Osteoblast (primary cell): ENCODE measurements at places on chromosomes 11 and 22.

DNA sequence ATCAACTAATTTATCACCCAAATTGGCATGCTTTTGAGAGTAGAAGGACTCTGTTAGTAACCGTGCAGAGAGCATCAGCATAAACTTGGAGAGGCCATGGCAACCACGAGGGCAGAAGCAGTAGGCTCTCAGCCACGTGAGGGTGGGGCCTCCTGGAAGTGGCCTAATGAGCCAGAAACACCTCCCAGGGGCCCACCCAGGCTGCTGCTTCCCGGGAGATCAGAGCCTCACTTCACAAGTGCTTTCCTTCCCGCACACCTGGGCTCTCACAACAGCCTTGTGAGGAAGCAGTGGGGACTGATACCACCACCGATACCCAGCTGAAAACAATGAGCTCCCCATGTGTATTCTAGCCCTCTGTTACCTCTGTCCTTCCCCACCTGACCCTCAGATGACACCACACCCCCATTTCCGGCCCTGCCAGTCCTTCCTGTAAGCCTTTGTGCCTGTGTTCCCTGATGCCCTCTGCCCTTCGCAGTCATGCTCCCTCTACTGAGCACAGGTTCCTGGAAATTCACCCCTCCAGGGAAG lies 17.0 kb downstream of the TRIM29 start:
- peak; percentile 79 for DNase-seq

- DNase-seq = no peak
These were observed 42.9 kb downstream of the PC start for GRCh38 chr11:66915046-66915832.

DNA sequence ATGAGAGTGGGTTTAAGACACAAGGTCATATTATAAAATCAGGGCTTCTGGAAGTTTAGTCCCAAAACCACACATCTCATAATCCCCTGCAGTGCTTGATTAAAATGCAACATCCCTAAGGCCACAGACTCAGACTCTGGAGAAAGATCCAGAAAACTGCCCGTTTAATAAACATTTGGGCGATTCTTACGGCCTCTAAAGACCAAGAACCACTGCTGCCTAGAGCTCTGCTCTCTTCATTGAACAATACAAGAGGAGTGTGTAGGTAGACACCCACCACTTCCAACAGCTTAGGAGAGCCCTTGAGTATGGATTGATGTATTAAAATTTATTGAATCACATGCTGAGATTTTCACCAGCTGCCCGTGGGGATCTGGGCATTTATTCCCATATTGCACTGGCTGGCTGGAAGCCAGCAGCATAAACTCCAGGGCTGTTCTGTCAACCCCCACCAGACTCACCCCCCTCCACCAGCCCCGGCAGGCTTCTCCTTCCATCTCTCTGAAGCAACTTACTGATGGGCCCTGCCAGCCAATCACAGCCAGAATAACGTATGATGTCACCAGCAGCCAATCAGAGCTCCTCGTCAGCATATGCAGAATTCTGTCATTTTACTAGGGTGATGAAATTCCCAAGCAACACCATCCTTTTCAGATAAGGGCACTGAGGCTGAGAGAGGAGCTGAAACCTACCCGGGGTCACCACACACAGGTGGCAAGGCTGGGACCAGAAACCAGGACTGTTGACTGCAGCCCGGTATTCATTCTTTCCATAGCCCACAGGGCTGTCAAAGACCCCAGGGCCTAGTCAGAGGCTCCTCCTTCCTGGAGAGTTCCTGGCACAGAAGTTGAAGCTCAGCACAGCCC lies 749 bp upstream of the BEST1 start:
- peak; percentile 98 for DNase-seq

DNA sequence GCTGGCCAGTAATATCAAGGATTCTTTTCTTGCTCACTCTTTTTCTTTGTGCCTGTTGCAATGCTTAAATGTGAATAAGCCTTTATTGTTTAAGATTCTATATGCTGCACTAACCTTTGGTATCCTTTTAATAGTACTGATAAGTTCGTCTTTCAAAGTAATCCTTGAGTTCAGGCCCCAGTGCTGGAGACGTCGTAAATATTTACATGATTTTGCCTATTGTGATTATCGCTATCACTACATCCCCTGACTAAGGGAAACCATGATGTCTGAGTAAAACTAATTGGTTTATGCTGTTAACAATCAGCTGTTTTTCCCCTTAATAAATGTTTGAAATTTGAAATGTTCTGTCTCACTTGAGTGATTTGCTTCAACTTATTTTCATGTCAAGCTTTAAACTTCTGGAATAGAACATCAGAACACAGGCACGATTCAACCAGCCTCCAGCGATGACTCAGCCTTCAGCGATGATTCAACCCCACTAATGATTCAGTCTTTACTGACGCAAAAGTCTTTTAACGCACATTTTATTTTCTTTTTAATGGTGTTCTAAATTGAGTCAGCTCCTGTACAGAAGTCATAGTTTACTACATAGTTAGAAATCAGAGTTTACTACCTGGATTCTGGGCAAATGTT lies 3.9 kb downstream of the HTATIP2 start:
- peak; percentile 96 for DNase-seq

DNA sequence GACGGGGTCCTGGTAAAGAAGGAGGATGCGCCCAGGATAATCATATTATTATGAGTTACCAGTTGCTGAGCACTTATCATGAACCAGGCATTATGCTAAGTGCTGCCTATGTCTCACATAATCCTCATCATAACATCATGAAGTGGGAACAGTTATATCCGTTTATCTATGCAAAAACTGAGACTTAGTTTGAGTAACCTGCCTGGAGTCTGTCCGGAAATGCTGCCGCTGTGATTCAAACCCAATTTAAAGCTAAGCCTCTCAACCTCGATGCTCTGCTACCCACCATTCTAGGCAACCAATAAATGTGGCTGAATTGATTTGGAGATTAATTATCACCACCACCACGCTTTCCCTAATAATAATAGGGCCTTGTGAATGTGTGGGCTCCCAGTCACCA lies 111.5 kb upstream of the CLMP start:
- DNase-seq = no peak

- no peak for DNase-seq
These were observed 726.7 kb downstream of the METTL15 start for GRCh38 chr11:28834877-28835276.

DNA sequence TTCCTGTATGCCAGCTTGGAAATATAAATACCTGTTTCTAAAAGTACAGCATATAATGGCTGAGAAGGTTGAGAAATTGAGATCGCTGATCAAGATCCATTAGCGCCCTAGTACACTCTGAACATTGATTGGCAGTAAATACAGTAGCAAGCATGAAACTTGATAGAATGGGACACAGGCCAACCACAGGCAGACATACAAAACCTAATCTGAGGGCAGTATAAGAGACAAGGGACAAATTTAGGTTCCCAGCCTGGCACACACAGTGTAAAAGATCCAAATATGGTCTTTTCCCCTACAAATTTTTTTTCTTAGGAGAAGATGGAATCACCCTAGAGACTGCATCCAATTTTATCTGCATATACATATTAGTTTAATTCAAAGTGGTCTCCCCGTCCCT lies 126.5 kb upstream of the ARHGAP42 start:
- no peak for DNase-seq
